ENCODE measurements at places on chromosomes 2 and 18.

- no peak for DNase-seq
These were observed 109.5 kb downstream of the EIPR1 start for GRCh38 chr2:3267869-3268704.

DNA sequence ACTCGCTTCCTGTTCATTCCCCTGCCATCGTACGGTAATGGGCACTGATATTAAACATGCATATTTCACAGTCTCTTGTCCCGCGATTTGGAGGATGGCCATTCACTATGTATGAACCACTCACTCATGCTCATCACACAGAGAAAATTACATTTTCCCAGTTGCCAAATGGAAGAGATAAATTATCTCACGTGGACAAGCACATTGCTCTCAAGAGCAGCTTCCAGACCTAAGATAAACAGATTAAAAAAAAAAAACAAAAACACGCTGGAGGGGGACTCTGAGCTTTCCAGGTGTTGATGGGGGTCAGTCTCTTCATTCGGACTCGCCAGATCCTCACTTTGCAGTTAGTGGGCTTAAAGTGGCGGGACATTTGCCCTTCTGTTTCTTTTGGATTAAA is 1.7 kb upstream of the MAPK4 start:
- DNase-seq: no peak

DNA sequence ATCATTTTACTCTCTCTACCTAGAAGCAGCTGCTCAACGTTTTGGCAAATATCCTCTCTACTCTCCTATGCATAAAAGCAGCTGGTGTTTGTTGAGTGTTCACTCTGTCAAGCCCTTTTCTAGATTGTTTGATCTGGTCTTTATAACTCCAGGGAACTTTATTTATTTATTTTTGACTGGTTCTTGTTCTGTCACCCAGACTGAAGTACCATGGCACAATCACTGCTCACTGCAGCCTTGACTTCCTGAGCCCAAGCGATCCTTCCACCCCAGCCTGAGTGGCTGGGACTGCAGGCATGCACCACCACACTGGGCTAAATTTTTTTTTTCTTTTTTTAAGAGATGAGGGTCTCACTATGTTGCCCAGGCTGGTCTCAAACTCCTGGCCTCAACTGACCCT is 12.7 kb downstream of the CATIP start:
- DNase-seq: peak; percentile 44

GRCh38 chr2:100016756-100017155 is 125.6 kb downstream of the AFF3 start:
- DNase-seq: no peak

- DNase-seq: peak; percentile 86
These were observed 13.7 kb downstream of the HS6ST1 start for GRCh38 chr2:128304715-128305554.

DNA sequence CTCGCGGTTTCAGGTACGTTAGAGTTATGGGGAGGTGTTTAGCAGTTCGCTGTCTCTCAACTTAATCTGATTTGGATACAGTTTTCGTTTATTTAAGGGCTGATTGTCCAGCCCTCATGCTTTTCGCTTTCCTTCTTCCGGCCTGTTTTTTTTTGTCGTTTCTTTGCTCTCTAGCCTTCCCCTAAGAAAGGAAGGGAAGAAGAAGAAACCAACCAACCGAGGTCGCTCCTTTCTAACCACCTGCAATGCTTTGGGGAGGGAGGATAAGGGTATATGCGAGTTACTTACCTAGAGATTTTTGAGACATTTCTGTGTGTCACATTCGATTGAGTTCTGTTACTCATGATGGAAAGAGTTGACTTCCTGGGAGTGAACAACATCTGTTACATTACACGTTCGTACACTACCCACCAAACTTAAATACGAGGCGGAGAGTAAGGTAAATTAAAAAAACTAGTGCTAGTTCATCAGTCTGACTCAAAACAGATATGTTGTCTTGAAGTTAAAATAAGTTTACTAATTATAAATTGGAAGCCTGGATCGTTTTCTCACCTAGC is 918 bp downstream of the EIF5B start:
- no peak for DNase-seq

DNA sequence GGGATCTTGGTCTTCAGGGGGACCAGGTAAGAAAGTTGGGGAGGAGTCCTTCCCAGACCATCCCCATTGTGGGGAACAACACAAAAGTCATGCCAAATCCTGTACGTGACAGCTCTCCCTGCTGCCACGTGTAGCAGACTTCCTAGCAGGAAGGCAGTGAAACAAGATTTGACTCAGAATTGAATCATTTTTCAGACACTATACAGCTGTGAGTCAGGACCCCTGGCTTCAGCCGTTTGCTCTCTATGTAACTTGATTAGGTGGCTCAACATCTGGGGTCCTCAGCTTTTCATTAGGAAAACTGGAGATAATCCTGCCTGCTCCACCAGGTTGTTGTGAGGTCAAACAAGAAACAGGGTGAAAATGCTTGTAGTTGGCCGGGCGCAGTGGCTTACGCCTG is 32.9 kb upstream of the PDCL3 start:
- DNase-seq: no peak

GRCh38 chr2:19244460-19245363 is 113.7 kb downstream of the OSR1 start:
- no peak for DNase-seq

DNA sequence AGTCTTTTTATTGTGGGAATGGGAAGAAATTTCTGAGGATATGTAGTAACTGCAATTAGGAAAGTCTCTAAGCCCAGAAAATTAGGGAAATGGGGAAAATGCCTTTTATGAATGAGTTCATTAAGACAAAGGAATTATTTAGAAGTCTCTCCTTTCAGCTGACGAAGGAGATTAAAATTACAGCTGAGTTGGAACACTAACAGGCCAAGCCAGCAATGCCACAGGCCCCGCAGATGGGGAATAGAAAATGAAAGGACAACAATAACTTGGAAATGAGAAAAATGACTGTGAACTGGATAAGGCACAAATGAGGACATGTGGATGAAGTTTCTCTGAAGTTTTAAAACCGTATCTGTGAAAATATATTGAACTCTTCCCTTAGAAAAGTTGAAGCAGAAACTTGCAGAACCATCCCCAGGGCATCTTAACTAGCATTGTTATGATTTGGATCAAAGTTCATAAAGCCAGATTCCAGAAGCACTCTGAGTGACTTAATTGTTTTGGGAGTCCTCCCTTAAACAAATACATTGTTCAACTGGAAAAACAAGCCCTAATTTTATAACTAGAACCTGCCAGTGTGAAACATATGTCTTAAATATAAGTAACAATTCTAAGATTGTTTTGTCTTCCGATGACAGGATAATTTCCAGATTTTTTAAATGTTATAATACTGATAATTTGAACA is 51.3 kb downstream of the C2orf76 start:
- DNase-seq: no peak

GRCh38 chr2:178246696-178247095 is 52.4 kb downstream of the OSBPL6 start:
- DNase-seq: no peak

DNA sequence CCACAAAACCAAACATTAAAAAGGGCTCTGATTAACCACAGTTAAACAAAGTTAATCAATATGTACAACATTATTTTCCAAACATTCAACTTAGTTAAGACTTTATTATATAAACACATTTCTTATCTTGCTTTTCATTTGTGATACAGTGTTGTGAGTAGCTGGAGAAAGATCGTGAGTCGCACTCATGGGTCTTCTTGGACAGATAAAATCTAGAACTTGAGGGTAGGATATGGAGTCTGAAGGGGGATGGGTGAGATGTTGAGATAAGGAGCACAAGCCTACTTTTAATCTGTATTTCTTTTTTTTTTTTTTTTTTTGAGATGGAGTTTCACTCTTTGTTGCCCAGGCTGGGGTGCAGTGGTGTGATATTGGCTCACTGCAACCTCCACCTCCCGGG is 22.6 kb upstream of the TMEM214 start:
- no peak for DNase-seq
